Renal cortex interstitium (tissue), 15 donors: ENCODE measurements at places on chromosomes 3 and 15.

DNA sequence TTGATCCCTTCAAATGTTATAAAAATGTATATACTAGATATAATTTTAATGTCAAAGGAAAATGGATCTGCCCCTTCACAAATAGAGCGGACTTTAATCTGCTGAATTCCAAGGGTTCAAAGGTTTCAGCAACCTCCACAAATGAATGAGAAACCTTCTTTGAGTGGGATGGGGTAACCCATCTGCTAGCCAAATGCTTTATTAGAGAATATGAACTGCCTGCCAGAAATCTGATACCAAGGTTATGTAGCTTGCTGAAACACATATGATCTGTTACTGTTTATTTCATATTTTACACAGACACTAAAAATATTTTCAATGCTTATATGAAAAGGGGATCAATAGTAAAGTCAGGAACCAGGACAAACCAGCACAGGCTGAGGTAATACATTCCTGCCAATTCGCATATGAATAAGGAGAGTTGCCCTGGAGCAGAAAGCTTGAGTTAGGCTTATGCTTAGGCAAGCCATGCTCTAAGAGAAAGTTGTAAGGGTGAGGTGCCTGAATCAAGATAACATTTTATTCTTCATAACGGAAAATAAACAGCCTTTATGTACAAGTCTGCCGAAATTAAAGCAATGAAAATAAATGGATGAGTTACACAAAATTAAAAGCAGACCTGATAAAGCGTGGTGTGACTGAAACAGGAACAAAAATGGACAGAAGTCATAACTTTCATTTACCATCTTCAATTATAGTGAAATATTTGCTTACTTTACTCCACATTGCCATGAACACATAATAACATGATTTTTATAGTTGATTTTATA is 26.5 kb downstream of the PLOD2 start:
- no peak for DNase-seq

DNA sequence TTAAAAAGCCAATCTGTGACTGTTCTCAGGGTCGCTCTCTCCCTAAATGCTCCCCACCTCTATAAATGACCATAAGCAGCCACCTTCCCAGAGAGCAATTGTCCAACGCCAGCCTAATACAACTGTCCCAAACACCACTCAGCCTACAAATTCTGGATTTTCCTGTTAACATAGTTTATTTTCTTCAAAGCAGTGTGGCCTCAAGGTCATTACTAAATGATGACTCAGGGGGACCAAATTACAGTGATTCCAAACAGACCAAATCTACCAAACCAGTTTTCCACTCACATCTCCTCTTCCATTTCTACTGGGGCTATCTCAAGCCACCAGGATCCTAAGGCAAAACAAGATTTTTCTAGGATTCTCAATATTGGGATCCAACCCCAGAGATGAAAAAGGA is 22.5 kb downstream of the HEXA start:
- DNase-seq, result no peak

- DNase-seq, result no peak
These were observed 58.5 kb upstream of the PPARG start for GRCh38 chr3:12230406-12230805.

- DNase-seq, result no peak
These were observed 16.5 kb downstream of the AADACL2 start for GRCh38 chr3:151750181-151750580.

DNA sequence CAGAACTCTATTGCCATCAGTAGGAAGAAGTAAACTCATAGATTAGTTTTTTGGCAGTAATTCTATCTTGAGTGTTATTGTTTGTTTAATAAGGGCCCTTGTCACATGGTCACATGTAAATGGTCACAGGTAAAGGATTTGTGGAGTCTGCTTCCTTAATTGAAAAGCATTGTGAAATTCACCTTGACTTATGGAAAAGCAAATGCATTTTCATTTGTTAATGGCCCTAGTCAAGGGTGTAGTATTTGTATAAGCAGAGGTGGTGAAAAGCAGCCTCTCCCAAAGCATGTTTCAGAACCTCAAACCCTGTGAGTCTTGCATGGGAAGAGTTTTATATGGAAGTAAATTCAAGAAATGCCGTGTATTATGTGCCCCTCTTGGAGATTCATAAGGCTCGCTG is 197.5 kb upstream of the NR2E3 start:
- DNase-seq, result no peak

DNA sequence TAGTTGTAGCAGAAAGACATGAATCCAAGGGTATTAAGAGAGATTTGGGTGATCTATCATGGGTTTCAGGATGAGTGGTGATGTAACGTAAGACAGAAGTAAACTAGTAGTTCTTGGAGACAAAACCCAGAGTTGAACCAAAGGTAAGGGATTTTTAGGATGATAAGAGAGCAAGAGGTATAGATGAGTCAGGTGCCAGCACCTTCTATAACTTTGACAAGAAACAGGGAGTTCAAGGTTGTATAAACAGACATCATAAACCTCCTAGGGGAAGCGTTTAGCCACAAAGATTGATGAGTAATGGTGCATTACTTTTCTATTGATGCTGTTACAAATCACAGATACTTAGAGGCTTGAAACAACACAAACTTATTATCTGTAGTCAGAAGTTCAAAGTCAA is 447.3 kb upstream of the ARHGEF26 start:
- no peak for DNase-seq

- no peak for DNase-seq
These were observed 32.5 kb downstream of the KLHL25 start for GRCh38 chr15:85762039-85762755.

GRCh38 chr3:14630404-14631100 is 21.0 kb upstream of the CCDC174 start:
- DNase-seq, result no peak

- no peak for DNase-seq
These were observed 26.3 kb upstream of the TIPARP start for GRCh38 chr3:156648086-156648485.

DNA sequence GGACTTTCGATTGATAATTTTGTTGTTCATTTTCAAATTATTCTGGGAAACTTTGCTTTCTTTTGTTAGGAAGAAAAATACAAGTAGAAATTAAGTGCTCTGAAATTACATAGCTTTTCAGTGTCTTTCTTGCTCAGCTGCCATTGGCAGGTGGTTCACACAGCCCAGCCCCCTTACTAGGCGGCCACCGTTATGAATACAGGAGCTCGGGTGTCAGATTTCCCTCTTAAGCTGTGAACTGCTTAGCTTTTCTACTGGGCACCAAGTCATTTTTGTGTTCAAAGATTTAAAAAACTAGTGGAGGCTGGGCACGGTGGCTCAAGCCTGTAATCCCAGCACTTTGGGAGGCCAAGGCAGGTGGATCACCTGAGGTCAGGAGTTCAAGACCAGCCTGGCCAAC is 55.2 kb downstream of the HMG20A start:
- no peak for DNase-seq

DNA sequence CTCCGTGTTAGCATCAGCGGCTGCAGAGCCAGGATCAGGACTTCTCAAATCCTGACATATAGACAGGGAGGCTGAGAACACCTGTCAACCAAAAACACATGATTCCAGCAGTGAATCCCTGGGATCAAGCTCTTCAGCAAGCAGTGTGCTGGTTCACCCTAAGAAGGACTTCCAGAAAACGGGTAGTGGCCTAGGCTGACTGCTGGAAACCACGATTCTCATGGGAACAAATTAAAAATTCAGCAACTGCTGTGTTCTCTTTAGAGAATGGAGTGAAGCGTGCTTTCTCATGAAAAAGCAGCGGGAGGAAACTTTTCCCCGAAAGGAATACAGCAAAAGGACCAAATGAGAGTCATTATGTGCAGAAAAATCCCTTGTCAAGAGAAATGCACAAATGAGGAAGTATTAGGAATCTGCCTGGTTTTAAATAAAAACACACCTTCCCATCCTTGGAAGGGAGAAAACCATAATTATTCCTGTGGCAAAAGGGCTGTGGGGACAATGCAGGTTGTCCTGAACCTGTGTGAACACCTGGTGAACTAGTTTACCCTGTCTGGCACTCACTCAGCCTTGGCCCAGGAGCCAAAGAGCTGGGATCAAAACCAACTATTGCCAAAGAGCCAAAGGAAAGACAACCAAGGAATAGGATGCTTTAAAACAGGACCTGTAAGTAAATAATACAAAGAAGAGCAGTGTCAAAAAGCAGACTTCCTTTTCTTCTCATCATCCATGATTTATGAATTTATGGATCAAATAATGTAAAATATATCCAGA is 13.4 kb downstream of the IL12A start:
- DNase-seq, result no peak

DNA sequence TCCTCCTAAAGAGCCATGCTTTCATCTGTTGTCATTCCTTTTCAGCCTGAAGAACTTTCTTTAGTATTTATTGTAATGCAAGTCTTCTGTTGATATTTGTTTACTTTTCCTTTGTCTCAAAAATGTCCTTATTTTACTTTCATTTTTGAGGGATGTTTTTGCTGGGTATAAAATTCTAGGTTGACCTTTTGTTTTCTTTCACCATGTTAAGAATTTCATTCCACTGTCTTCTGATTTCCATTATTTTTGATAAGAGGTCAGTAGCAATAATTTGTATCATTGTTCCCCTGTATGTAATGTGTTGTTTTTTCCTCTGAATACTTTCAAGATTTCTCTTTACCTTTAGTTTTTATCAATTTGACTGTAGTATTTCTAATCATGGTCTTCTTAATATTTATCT is 91.1 kb downstream of the RSRC1 start:
- DNase-seq, result no peak

DNA sequence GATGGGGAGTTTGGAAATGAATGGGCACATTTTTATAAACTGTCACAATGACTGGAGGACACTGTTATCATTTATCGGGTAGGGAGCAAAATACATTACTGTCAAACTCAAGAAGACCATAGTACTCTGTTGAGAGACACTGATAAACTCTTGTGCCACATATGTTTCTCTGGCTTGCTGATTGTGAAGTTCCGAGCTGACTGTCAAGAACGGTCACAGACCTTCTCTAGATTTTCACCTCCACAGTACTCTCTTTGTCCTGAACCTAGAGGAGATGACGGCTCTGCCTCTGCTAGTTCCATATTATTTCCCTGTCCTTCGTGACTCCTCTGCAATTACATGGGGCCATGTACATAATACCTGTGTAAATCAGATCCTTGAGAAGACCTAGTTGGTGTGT is 451.9 kb downstream of the LPP start:
- no peak for DNase-seq

DNA sequence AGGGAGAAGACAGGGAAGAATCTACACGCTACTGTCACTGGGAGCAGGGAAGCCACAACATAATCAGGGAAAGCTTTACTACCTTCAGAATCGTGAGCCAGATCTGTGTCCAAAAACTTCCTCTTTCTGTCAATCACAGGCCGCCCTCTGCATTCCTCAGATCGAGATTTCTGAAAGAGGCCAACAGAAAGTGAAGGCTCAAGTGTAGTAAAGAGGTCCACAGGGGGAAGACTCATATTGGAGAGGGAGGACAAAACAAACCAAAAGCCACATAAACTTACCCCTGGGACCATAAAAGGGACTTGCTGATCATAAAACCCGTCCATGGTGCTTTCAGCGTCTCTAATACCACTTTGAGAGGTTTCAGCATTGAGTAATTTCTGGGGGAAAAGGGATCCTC is 3.3 kb downstream of the ETV5 start:
- DNase-seq, result no peak

- no peak for DNase-seq
These were observed 172.1 kb upstream of the IL12A start for GRCh38 chr3:159816512-159816911.

DNA sequence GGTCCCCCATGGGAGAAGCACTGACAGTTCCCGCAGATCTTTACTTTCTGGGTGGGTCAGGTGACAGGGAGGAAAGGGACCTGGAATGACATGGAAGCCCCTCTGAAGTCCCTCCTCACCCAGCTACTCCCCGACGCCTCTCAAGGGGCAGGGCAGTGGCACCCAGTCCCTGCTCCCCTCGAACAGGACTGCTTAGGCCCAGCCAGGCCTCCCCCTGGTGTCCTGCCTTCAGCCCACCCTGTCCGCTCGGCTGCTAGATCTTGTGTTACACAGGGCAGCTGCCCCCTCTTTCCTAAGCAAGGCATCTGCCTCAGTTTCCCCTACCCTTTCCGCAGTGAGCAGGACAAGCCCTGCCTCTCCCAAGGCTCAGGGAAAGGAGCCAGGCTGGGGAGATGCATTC is 226.5 kb downstream of the XXYLT1 start:
- no peak for DNase-seq

- no peak for DNase-seq
These were observed 302.5 kb upstream of the GADL1 start for GRCh38 chr3:31196881-31197364.
